ENCODE measurements at places on chromosomes 7 and 10. TPM values are rescaled to one million over a fixed set of nuclear protein-coding genes. Genes with fewer than 3 reads are reported as not detected.

The COL28A1 gene
- 13.8 TPM for total RNA-seq

The CASTOR2 gene
- 9.6 TPM for total RNA-seq

The LIPF gene
- not detected for total RNA-seq

The GIMAP6 gene
- total RNA-seq, result 10.6 TPM

The MLXIPL gene
- 13.5 TPM for total RNA-seq

The AP3M1 gene
- total RNA-seq, result 7.9 TPM

The TMEM248 gene
- 52.1 TPM for total RNA-seq

The NPFFR1 gene
- total RNA-seq, result not detected

The ATRNL1 gene
- total RNA-seq, result 3.0 TPM

The CNPY1 gene
- total RNA-seq, result not detected

The PTF1A gene
- 138 TPM for total RNA-seq

The PROSER2 gene
- 29.3 TPM for total RNA-seq

The GPR85 gene
- 0.33 TPM for total RNA-seq

All from body of pancreas (tissue), 4 donors.